ENCODE measurements at places on chromosomes 7 and 10. TPM values are rescaled to one million over a fixed set of nuclear protein-coding genes. Genes with fewer than 3 reads are reported as not detected.

- H3K27me3 ChIP-seq = no peaks in the 10 kb centered on the region
- H3K36me3 ChIP-seq = no peaks in the 10 kb centered on the region
- DNase-seq = no peak
- H3K4me3 ChIP-seq = no peak overlapping the region
- peaks cover 3% of the 10 kb centered on the region for H3K4me1 ChIP-seq
- H3K27ac ChIP-seq = no peak overlapping the region
Measured at GRCh38 chr10:59300386-59300785, 62.0 kb downstream of the FAM13C start.

DNA sequence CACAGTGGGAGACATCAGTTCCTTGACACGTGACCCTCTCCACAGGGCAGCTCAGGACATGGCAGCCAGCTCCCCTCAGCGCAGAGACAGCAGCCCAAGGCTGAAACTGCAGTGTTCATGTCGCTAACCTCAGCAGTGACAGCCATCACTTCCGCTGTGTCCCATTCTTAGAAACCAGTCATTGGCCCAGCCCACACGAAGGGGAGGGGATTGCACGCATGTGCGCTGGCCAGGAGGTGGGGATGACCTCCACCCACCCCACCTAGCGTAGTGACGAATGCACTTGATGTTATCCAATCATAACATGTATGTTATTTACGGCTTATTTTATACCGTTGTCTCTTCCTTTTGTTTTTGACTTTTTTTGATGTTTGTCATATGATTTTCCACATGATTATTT lies 36.9 kb upstream of the EGFR start:
- DNase-seq = no peak
- H3K4me3 ChIP-seq = no peak overlapping the region
- H3K36me3 ChIP-seq = no peaks in the 10 kb centered on the region
- no peaks in the 10 kb centered on the region for H3K27me3 ChIP-seq
- H3K4me1 ChIP-seq = peaks cover 3% of the 10 kb centered on the region

DNA sequence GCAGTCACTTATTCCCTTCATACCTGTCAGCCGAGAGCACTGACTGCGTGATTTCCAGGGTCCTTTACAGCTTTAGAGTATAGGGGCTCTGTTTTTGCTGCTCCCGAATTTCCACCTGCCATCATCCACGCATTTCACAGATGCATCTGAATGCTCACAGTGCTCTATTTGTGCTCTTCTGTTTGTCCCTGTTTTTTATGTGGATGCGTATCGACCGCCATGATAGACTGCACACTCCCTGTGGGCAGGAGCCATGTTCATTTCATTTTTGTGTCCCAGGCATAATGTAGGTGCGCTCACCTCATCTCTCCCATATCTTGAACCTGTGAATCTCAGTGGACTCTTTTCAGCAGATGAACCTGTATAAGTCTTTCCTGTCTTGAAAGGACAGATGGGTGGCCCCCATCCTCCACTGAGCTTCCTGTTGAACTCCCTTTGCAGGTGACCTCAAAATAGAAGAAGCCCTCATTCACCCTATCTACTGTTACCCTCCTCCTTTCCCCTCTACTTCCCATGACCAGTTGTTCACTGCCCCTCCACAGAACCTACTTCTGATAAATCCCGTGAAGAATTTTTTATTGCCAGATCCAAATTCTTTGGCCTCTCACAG lies 228.4 kb downstream of the CELF2 start:
- peaks cover 5% of the 10 kb centered on the region for H3K4me1 ChIP-seq
- H3K4me3 ChIP-seq = no peak overlapping the region
- no peaks in the 10 kb centered on the region for H3K36me3 ChIP-seq
- no peaks in the 10 kb centered on the region for H3K27me3 ChIP-seq
- no peak overlapping the region for H3K27ac ChIP-seq

RPEL1 gene
- under 0.01 TPM for total RNA-seq

- no peak overlapping the region for H3K4me3 ChIP-seq
- peak; percentile 17 for DNase-seq
- no peak overlapping the region for H3K27ac ChIP-seq
- H3K4me1 ChIP-seq = no peaks in the 10 kb centered on the region
- H3K27me3 ChIP-seq = peaks cover 10% of the 10 kb centered on the region
Measured at GRCh38 chr10:117214401-117214800, 17.1 kb downstream of the KCNK18 start.

HOXA10 gene
- 0.28 TPM for total RNA-seq

GRCh38 chr10:17512341-17513001 lies 58.1 kb upstream of the ST8SIA6 start:
- H3K27ac ChIP-seq = peak overlapping the region; percentile 90
- H3K36me3 ChIP-seq = no peaks in the 10 kb centered on the region
- H3K27me3 ChIP-seq = no peaks in the 10 kb centered on the region
- H3K4me3 ChIP-seq = peak overlapping the region; percentile 17
- peak; percentile 98 for DNase-seq
- H3K4me1 ChIP-seq = peaks cover 13% of the 10 kb centered on the region

DNA sequence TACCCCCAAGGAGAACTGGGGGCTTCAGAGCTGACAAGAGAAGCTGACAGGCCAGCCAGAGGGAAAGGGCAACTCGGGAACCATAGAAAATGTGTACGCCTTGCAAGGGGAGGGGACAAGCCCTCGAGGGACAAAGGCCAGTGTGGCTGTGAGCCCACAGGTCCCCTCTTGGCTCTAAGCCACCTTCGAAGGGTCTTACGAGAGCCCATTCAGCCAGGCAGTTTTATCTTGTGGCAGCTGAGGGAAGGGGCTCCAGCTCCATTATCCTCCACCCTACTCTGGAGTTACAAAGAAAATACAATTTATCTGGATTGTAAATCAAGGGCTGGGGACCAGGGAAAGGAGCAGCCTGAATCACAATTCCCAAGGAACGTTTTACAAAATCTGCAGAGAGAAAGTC lies 159.5 kb upstream of the ZMIZ1 start:
- H3K27me3 ChIP-seq = peaks cover 77% of the 10 kb centered on the region
- H3K4me3 ChIP-seq = no peak overlapping the region
- H3K27ac ChIP-seq = no peak overlapping the region
- H3K4me1 ChIP-seq = no peaks in the 10 kb centered on the region

DNA sequence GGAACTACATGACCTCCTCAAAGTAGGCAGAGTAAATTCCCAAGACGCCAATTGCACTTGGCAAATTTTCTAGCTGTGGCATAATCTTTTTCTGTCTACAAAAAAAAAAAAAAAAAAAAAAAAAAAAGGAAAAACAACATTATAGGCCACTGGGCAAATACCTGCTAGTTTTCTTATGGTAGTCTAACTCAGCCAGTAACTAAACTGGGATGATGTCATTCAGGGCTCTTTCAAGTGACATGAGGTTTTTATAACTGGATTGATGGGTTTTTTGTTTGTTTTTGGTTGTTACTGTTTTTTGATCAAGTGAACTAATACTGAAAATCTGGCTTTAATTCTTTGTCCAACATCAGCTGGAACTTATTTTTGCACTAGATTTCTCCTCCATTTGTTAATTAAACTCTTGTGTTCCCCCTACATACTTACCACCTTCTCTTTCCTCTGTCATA lies 7.4 kb upstream of the VIM start:
- no peak overlapping the region for H3K27ac ChIP-seq
- peak; percentile 28 for DNase-seq
- no peaks in the 10 kb centered on the region for H3K27me3 ChIP-seq
- peaks cover 10% of the 10 kb centered on the region for H3K4me1 ChIP-seq
- H3K36me3 ChIP-seq = no peaks in the 10 kb centered on the region
- no peak overlapping the region for H3K4me3 ChIP-seq

DNA sequence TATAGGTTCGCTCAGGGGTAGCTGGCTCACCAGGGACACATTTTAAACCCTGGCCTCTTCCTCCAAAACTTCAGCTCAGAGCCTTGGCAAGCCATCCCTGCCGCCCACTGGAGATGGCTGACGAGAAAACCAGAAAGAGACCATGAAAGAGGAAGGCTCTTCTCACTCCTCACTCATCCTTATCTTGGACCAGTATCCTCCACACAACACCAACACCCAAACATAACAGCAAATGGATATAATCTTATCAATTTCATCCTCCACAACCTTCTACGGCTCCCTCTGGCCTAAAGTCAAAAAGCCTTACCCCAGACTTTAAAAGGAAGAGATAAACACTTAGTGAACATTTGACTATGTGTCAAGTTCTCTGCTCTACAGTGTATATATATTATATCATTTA lies 26.9 kb downstream of the DLG5 start:
- H3K27me3 ChIP-seq = no peaks in the 10 kb centered on the region
- no peak overlapping the region for H3K4me3 ChIP-seq
- no peak overlapping the region for H3K27ac ChIP-seq
- DNase-seq = no peak

GRCh38 chr7:102421706-102422240 lies 11.6 kb upstream of the ORAI2 start:
- no peak for DNase-seq
- no peaks in the 10 kb centered on the region for H3K4me1 ChIP-seq
- H3K27ac ChIP-seq = no peak overlapping the region
- no peaks in the 10 kb centered on the region for H3K27me3 ChIP-seq
- H3K4me3 ChIP-seq = no peak overlapping the region
- peaks cover 50% of the 10 kb centered on the region for H3K36me3 ChIP-seq

TFR2 gene
- total RNA-seq = under 0.01 TPM

DNA sequence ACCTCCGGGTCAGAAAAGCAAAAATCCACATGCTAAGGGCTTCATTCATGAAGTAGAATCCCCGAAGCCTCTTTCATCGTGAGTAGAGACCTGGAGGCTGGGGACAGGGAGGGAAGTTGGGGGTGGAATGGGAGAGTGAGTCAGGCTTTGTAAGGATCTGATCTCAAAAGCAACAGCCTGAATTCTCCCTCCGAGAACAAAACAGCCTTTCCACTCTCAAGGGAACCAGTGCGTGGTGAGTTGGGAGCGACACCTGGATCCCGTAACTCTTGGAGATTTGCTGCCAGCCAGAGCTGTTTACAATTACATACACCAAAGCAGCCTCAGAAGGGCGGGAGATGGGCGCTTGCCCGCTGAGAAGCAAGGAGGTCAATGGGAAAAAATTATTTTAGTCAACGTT lies 10.8 kb downstream of the AFAP1L2 start:
- H3K27ac ChIP-seq = no peak overlapping the region
- H3K4me1 ChIP-seq = peaks cover 1% of the 10 kb centered on the region
- peak; percentile 42 for DNase-seq
- no peaks in the 10 kb centered on the region for H3K36me3 ChIP-seq
- no peak overlapping the region for H3K4me3 ChIP-seq

AKR1C4 gene
- total RNA-seq = not detected

DNA sequence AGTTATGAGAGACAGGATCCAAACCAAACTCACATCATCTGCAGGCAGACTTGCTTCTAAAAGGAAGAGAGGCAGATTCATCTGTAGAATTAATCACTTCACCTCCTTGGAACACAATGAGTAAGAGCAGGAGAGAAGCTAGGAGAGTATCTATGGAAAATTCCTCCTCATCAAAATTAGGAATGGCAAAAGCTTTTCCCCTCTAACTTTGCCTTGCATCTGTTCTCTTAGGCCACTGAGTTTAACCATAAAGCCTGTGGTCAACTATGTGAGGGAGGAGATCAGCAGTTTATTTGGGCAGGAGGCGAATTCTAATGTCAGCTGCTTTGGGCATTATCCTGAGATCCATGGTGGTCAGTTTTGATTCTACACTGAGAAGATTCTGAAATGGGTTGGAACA lies 561.7 kb downstream of the GFRA1 start:
- H3K4me1 ChIP-seq = no peaks in the 10 kb centered on the region
- H3K36me3 ChIP-seq = no peaks in the 10 kb centered on the region
- H3K4me3 ChIP-seq = no peak overlapping the region

NUTM2D gene
- 0.56 TPM for total RNA-seq

GRCh38 chr7:14888962-14889361 lies 13.6 kb downstream of the DGKB start:
- H3K4me3 ChIP-seq = no peak overlapping the region
- no peak overlapping the region for H3K27ac ChIP-seq
- no peak for DNase-seq
- no peaks in the 10 kb centered on the region for H3K36me3 ChIP-seq
- H3K27me3 ChIP-seq = no peaks in the 10 kb centered on the region
- no peaks in the 10 kb centered on the region for H3K4me1 ChIP-seq

DNA sequence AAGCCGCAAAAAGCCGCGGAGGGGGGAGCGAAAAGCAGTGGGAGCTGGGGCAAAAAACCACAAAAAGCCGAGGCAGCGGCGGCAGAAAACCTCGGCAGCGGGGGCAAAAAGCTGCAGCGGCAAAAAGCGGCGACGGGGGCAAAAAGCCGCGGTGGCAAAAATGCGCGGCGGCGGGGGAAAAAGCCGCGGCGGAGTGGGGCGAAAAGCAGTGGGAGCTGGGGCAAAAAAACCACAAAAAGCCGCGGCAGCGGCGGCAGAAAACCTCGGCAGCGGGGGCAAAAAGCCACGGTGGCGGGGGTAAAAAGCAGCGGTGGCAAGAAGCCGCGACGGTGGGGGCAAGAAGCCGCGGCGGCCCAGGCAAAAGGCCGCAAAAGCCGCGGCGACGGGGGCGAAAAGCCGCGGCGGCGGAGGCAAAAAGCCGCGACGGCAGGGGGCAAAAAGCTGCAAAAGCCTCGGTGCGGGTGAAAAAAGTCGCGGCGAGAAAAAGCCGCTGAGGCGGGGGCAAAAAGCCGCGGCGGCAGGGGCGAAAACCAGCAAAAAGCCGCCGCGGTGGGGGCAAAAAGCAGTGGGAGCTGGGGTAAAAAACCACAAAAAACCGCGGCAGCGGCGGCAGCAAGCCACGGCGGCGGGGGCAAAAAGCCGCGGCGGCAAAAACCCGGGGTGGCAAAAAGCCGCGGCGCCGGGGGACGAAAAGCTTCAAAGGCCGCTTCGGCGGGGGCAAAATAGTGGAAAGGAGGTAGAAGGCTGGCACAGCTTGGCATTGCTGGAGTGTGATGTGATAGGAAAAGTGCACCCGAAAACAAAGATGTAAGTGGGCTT lies 135.9 kb downstream of the ZNF92 start:
- no peaks in the 10 kb centered on the region for H3K36me3 ChIP-seq
- DNase-seq = no peak
- peak overlapping the region; percentile 18 for H3K4me3 ChIP-seq
- H3K4me1 ChIP-seq = no peaks in the 10 kb centered on the region

DNA sequence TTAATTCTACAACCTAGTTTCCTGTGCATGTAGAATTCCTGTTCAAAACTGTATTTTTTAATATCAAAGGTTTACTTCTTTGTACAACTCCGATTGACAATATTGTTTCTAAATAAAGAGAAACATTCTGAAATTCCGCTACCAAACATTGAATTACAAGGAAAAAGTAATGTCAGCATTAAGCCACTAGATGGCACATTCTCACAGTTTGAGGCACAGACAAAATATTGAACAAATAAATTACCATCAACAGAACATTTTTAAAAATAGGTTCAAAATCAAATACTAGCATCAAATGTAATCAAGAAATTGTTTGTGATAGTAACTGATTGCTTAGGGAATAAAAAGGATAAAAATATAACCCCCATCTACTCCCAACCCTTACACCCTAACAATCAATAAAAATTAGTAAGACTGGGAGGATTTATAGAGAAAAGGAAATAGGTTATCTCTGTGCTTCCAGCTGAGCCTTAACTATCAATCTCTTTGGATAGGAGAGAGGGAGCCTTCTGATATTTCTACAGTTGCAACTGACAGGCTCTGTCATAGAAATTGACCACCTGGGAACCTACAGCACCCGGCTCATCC lies 86.6 kb upstream of the C7orf33 start:
- H3K36me3 ChIP-seq = no peaks in the 10 kb centered on the region
- peak; percentile 37 for DNase-seq
- H3K4me3 ChIP-seq = no peak overlapping the region
- H3K4me1 ChIP-seq = no peaks in the 10 kb centered on the region
- no peak overlapping the region for H3K27ac ChIP-seq

Data from IMR-90 (cell line).